Lung (tissue), 17 donors: ENCODE measurements at places on chromosomes 16 and 17. TPM values are rescaled to one million over a fixed set of nuclear protein-coding genes. Genes with fewer than 3 reads are reported as not detected.
A peak's percentile ranks its signal among the peaks of the same experiment; 100 is the strongest.

NATD1 gene
- 8.1 TPM for total RNA-seq

- peaks cover 11% of the 10 kb centered on the region for H3K4me1 ChIP-seq
- no peak overlapping the region for H3K4me3 ChIP-seq
- no peak for DNase-seq
- no peaks in the 10 kb centered on the region for H3K36me3 ChIP-seq
- no peak overlapping the region for H3K27ac ChIP-seq
- no peaks in the 10 kb centered on the region for H3K27me3 ChIP-seq
Measured at GRCh38 chr16:78932355-78932943, 668.1 kb downstream of the MAF start.

DNA sequence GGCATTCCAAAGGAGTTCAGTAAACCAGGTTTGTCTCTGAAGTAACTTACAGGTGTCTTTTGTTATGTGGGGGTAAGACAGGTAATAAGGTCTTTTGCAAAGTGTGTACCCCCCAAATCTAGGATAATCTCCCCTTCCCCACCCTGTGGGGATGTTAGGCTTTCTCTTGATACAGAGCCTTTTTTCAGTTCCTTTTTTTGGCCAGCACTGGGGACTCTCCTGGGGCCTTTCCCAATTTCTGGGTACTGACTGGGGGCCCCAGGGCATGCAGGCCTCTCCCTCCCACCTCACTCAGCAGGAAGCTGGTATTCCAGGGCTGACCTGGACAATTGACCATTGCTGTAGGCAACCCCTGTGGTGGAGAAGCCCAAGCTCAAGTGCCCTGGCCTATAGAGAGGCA, 84.3 kb upstream of the IRX6 start:
- H3K36me3 ChIP-seq, result no peaks in the 10 kb centered on the region
- no peaks in the 10 kb centered on the region for H3K4me1 ChIP-seq
- no peak overlapping the region for H3K4me3 ChIP-seq
- no peak overlapping the region for H3K27ac ChIP-seq
- no peak for DNase-seq

DNA sequence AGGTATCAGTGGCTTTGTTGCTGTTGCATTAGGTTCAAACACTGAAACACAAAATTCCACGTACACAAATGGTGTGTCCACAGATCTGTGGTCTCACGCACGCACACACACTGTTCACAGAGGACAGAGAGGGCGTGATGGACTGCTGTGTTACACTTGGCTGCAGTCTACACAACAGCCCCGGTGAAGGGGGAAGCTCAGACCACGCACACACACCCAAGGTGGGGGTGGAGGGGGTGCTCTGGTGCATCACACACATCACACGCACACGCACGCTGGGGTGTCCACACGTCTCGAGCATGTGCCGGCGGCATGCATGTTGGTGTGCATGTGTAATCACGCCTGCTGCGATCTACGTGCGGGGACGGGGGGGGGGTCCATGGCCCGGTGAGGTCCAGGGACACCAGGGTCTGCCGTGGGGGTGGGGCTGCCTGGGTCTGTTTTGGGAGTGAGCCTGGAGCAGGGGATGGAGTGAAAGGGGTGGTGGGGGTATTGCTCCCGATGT, 7.3 kb downstream of the HSD3B7 start:
- H3K27me3 ChIP-seq, result no peaks in the 10 kb centered on the region
- H3K4me1 ChIP-seq, result peaks cover 5% of the 10 kb centered on the region
- H3K4me3 ChIP-seq, result no peak overlapping the region
- no peak for DNase-seq
- no peaks in the 10 kb centered on the region for H3K36me3 ChIP-seq

- peaks cover 2% of the 10 kb centered on the region for H3K4me1 ChIP-seq
- peak; percentile 74 for DNase-seq
- no peak within 1 kb of the TSS for H3K4me3 ChIP-seq
- no peak within 1 kb of the TSS for H3K27ac ChIP-seq
- no peaks in the 10 kb centered on the region for H3K27me3 ChIP-seq
- H3K36me3 ChIP-seq, result no peaks in the 10 kb centered on the region
Measured at GRCh38 chr16:57694725-57695679, at the start of gene DRC7. TSS of gene DRC7 (plus strand) at chr16:57694806. CDS start at chr16:57697950, 3,144 bp downstream.

- no peaks in the 10 kb centered on the region for H3K27me3 ChIP-seq
- H3K4me1 ChIP-seq, result peaks cover 19% of the 10 kb centered on the region
- H3K36me3 ChIP-seq, result no peaks in the 10 kb centered on the region
- peak; percentile 26 for DNase-seq
Measured at GRCh38 chr17:64081802-64082799, 47.8 kb downstream of the ERN1 start.

SOX8 gene
- 4.0 TPM for total RNA-seq

TBC1D26 gene
- 0.34 TPM for total RNA-seq

CCL23 gene
- not detected for total RNA-seq

- H3K27ac ChIP-seq, result no peak overlapping the region
- H3K27me3 ChIP-seq, result no peaks in the 10 kb centered on the region
- no peaks in the 10 kb centered on the region for H3K36me3 ChIP-seq
- H3K4me1 ChIP-seq, result no peaks in the 10 kb centered on the region
- no peak overlapping the region for H3K4me3 ChIP-seq
Measured at GRCh38 chr17:45573924-45574770, 83.6 kb upstream of the PLEKHM1 start.

DNA sequence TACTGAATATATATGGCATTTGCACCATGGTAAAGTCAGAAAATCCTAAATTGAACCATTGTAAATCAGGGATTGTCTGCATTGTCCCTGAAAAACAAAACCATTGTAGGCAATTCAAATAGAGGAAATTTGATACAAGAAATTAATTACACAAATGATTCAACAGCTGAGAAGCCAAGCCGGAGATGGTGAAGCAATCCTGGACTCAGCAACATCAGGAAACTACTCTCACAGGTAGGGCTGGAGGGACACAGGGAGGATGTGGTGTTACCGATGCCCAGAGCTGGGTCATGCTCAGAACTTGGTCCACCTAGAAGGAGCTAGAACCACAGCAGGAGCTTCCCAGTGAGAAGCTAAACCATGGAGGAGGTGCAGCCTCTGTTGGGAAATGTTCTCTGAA, 18.5 kb upstream of the SCNN1B start:
- no peak for DNase-seq
- H3K4me1 ChIP-seq, result no peaks in the 10 kb centered on the region
- H3K4me3 ChIP-seq, result no peak overlapping the region

DNA sequence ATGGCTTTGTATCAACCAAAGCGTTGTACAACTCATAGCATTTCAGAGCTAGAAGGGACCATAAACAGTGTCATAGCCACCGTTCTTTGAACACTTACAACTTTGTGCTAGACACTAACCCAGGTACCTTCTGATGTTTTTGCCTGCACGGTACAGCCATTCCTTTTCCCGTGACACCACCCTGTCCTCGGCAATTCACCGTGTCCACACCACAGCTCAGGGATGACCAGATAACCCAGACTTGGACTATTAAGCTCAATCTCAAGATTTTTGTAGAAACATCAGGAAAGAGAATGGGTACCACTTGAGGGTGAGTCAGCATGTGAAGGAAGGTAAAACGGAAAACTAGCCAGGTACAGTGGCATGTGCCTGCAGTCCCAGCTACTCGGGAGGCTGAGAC, 9.8 kb upstream of the CBFB start:
- no peaks in the 10 kb centered on the region for H3K36me3 ChIP-seq
- DNase-seq, result no peak
- no peak overlapping the region for H3K27ac ChIP-seq
- H3K4me3 ChIP-seq, result no peak overlapping the region
- H3K27me3 ChIP-seq, result no peaks in the 10 kb centered on the region
- peaks cover 9% of the 10 kb centered on the region for H3K4me1 ChIP-seq

DNA sequence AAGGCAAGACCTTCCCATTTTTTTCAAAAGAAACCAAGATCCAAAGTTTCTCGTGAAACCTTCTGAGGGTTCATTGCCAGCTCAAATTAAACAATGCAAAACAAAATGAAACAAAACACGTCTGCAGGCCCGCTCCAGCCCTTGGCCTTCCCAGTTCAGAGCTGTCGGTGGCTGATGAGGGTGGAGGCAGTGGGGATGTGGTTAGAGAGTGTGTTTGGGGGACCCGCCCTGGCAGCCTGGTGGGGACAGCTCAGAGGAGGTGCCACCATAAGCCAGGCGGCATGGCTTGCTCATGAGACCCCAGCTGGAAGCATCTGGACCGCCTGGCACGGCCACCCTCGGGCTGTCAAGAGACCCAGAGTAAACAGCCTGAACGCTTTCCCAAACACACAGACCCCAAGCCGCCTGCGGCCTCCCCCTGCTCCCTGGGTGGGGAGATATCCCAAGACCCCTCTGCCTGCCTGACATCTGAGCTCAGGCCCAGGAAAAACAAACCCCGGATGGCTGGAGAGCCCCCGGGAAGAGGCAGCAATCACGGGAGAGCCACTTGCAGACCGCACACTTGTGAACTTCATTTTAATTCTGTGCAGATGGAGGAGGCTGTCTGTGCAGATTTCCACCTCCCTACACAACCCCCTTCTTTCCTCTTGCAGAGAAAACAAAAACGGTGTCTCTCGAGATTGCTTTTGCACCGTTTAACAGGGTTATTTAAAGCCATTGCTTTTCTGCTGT, 35.4 kb upstream of the LITAF start:
- no peaks in the 10 kb centered on the region for H3K36me3 ChIP-seq
- no peak overlapping the region for H3K27ac ChIP-seq
- peak; percentile 97 for DNase-seq
- H3K27me3 ChIP-seq, result no peaks in the 10 kb centered on the region
- H3K4me1 ChIP-seq, result no peaks in the 10 kb centered on the region

AATK gene
- 54.6 TPM for total RNA-seq

DNA sequence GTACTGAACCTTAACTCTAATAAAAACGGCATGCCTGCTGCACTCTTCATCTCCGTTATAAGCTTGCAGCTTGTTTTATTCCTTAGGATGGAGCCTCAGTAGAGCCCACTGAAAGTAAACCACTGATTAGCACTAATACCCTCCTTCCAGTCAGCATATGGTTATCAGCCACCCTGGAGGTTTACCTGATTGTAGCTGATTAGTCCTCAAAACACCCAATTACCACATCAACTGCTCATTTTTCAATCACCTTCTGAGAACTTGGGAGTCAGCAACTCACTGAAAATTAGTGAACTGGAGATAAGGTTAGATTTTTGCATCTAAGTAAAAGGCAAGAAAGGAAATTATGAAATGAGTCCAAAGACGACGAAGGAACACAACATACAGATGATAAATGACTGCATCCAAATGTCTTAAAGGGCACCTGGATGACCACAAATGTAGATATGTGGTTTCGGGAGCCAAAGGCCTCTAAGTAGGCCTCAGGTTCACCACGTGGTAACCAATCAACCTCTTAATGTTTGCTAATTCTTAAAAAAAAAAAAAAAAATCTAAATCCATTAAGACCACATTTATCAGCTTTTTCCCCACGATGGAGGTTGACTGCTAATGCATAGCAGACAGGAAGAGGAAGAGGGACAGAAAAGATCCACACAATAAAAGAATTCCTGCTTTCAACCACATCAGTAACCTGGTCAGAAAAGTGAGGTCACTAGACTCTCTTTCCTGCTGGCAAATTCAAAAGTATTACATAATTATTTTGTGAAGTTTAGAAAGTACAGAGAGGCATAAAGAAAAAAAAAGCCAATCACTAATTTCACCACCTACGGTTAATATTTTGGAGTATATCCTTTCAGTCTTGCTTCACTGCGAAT, 28.0 kb downstream of the DCUN1D3 start:
- peaks cover 61% of the 10 kb centered on the region for H3K4me1 ChIP-seq
- H3K4me3 ChIP-seq, result no peak overlapping the region
- no peak for DNase-seq
- no peaks in the 10 kb centered on the region for H3K27me3 ChIP-seq
- H3K27ac ChIP-seq, result no peak overlapping the region
- no peaks in the 10 kb centered on the region for H3K36me3 ChIP-seq

DNA sequence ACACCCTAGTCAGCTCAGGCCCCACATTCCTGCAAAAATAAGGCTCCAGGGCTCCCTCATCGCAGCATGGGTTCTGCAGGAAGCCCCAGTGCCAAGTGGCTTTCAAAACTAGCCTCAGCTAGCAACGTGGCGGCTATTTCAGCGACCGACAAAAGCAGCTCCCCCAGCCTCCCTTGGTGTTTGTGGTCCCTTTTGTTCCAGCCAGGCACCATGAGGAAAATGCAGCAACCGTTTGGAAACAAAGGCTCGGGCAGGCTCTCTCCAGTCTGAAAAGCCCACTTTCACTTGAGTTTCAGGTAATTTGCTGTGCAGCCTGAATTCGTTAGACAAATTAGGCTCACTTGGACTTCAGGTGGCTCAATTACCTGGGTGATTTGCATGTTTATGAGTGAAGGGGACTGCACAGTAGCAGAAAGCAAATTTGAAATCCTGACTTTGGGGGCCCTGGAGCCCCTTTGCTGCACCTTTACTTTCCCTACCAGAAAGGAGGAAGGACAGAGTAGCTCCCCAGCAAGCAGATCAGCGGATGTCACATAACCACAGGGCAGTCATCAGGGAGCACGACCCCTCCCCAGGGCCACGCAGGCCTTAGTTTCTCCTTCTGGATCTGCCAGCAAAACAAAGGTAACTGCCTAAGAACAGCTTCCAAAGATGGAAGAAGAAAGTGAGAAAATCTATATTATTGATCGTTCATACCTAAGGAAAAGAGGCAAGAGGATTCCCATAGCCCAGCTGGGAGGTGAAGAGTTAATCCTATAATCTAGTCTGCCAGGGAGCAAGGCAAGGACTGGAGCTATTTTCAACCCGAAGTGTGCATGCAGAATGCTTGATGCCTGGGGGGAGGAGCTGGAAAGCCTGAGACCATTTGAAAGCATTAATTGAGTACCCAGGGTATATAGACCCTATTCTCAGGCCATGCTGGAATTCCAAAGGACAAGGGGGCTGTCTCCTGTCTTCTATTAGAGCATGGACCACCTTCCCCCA, 143.1 kb upstream of the SDK2 start:
- H3K4me1 ChIP-seq, result peaks cover 2% of the 10 kb centered on the region
- peaks cover 5% of the 10 kb centered on the region for H3K27me3 ChIP-seq
- no peak for DNase-seq
- no peak overlapping the region for H3K4me3 ChIP-seq
- no peak overlapping the region for H3K27ac ChIP-seq

DNA sequence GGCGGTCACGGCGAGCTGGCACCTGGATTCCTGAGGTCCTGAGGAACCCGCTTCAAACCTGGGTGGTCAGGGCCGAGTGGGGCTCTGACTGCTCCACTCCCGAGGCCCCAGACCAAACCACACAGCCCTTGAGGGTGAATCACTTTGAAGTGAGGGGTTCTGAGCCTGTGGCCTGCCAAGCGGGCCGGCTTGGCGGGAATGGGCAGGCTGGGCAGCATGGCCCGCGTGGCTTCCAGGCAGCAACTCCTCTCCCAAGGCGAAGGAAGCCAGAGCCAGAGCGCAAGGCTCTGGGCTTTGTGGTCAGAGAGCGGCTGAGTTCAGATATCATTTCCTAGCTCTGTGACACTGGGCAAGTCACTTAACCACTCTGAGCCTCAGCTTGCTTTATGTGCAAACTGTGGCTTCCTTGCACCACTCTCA, 42.7 kb downstream of the CMIP start:
- H3K27ac ChIP-seq, result no peak overlapping the region
- DNase-seq, result no peak
- no peak overlapping the region for H3K4me3 ChIP-seq
- no peaks in the 10 kb centered on the region for H3K36me3 ChIP-seq
- H3K4me1 ChIP-seq, result no peaks in the 10 kb centered on the region
- no peaks in the 10 kb centered on the region for H3K27me3 ChIP-seq
